Stimulated activated CD4-positive, alpha-beta T cell treated with anti-CD3 and anti-CD28 coated beads, Interleukin-15, amount 100 ng/mL, for 1 hour (primary cell): ENCODE measurements at places on chromosomes 11 and 22.

DNA sequence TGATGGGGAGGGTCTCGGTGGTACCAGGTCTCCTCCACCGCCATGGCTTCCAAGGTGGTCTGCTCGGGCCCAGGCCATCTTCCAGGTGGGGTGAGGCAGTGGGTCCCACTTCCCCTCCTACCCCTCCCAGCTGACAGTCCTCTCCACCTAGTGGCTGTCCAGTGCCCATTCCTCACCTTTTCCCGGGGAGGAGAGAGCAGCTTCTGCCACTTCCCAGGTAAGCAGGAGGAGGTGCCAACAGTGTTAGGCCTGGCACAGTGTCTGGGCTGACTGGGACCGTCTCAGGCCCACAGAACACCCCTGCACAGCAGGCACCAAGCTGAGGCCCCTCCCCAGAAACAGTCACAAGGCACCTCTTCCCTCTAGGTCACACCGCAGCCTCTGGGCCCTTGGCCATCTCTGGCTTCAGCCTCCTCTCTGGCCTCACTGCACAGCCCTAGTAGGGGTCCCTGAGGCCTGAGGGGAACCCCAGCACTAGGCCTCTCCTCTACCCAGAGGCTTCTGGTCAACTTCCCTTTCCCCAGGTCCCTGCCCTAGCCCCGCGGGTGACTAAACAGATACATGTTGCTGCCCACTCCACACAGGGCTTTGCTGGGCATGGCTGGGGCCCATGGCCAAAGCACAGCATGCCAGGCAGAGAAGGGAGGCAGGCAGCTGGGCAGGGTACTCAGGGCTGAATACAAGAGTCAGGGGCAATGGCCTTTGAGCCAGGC, 2.3 kb upstream of the ANKRD13D start:
- no peak for DNase-seq

DNA sequence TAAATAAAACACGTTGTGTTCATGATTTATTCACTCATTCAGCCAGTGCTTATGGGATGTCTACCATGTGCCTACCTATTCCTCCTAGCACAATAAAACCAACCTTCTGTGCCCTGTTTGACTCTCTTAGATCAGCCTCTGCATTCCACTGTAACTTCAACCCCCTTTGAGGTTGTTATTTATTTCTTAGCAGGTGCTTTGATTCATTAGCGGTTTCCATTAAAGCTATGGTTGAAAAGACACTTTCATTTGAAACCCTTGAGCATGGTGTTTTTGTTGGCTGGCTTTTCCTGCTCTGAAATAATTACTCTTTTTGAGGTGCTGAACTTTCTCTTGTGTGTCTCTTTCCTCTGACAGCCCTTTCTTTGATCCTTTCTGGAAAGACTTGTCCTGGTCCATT, 570.6 kb upstream of the LARGE1 start:
- DNase-seq: no peak

GRCh38 chr22:33919391-33920196, 682 bp downstream of the LARGE1 start:
- no peak for DNase-seq

DNA sequence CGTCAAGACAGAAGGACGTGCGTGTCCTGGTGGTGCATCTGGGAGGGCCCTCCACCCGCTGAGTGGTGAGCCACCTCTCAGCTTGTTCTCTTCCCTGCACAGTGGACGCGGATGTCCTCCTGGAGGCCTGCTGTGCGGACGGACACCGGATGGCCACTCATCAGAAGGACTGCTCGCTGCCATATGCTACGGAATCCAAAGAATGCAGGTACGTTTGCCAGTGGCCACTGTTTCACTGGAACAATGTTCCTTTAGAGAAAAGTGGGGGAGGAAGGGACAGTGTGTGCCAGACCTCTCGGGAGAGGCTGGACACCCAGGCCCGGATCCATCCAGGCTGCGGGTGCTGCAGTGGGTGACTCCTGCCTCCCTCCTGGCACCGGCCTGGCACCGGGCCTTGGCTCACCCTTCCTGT, 15.9 kb downstream of the FBLN1 start:
- DNase-seq: no peak

- no peak for DNase-seq
These were observed 26.2 kb downstream of the TBC1D22A start for GRCh38 chr22:46788441-46789172.

GRCh38 chr11:43735961-43736360, 55.4 kb downstream of the HSD17B12 start:
- no peak for DNase-seq

GRCh38 chr22:31891366-31892079, 52.8 kb upstream of the YWHAH start:
- DNase-seq: no peak

GRCh38 chr22:29065468-29066190, 4.0 kb upstream of the C22orf31 start:
- no peak for DNase-seq

GRCh38 chr22:39478441-39478850, 21.6 kb downstream of the MGAT3 start:
- DNase-seq: no peak

DNA sequence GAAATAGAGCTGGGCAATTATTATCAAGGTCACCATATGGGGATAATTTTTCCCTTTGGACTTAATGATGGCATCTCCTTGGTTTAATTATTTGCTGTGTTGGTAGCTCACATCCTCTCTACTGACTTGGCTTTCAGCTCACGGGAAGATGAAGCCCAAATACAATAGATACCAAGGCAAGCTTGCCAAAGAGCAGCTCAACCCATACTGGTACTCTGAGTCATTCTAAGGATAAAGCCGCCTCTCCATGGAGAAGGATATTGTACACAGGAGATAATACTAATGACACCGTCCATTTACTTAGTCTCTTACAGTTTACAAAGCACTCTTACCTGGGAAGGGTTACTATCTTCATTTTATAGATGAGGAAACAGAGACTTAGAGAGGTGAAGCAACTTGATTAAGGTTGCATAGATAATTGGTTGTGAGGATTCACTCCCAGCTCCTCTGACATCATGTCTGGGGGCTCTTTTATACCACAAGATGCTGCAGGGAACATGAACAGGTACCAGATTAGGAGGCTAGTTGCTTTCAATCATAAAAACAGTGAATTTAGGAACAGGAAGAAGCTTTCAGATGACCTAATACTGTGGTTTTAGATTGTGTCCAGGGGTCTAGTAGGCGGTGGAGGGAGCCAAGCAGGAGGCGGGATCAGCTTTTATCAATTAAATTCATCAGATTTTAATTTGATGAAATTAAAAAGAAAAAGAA, 48.3 kb upstream of the PICALM start:
- no peak for DNase-seq

- DNase-seq: no peak
These were observed 17.6 kb upstream of the TMA7B start for GRCh38 chr22:39942439-39943230.

DNA sequence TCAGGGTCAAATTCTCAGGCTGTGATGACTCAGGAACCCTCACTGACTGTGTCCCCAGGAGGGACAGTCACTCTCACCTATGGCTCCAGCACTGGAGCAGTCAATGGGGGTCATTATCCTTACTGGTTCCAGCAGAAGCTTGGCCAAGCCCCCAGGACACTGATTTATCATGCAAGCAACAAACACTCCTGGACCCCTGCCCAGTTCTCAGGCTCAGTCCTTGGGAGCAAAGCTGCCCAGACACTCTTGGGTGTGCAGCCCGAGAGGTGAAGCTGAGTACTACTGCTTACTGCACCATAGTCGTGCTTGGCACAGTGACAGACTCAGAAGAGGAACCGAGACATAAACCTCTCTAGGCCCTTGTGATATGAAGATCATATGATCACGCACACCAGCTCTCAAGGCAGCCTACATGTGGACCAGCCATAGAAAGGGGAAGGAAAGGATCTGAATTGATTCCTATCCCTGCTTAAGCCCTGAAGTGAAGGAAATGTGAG, 58.2 kb downstream of the ZNF280B start:
- no peak for DNase-seq

DNA sequence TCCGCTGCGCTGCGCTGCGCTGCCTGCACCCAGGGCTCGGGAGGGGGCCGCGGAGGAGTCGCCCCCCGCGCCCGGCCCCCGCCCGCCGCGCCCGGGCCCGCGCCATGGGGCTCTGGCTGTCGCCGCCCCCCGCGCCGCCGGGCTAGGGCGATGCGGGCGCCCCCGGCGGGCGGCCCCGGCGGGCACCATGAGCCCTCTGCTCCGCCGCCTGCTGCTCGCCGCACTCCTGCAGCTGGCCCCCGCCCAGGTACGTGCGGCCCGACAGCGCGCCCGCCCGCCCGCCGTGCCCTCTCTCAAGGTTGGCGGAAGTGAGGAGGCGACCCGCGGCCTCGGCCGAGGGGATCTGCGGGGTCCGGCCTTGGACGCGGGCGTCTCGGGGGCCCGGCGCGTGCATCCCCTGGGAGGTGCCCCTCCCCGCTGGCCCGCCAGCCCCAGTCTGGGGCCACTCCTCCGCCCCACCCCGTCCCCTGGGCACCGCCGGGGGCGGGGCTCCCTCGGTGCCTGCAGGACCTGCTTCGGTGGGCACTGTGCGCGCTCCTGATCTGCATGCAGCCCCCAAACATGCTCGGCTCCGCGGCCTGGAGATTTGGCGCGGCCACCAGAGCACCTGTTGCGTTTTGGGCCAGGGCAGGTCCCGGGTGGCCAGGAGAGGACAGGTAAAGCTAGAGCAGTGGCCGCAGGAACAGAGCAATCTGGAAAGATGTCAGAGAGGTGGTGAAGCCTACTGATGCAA, 429 bp downstream of the VEGFB start:
- no peak for DNase-seq

DNA sequence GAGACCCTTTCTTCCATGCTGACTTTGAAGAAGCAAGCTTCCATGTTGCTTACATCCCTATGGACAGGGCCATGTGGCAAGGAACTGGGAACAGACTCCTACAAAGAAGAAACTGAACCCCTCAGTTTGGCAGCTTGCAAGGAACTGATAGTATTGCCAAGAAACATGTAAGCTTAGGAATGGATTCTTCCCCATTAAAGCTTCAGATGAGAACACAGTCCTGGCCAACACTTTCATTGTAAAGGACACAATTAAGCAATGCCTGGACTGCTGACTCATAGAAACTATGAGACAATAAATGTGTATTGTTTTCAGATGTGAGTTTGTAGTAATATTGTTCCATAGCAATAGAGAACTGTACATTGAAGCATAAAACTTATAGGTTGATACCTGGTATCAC, 82.4 kb downstream of the AASDHPPT start:
- no peak for DNase-seq

DNA sequence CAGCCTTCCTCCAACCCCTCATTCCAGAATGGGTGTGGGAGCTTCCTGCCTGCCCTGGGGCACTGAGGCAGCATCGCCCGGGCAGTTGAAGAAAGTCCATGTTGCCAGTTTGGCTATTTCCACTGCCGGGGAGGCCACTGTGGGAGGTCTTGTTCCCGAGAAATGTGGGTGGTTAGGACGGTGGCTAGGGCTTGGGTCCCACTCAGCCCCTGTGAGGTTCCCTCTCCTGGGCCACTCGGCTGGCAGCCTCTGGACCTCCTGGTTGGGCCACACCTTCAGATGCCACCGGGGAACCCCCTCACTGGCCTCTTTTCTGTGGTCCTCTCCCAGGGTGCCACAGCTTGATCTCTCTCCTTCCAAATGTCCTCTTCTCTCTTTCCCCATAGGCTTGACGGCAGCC, 5.1 kb upstream of the PPP6R3 start:
- no peak for DNase-seq

GRCh38 chr11:22337596-22338485, at the start of gene SLC17A6:
TSS of gene SLC17A6 (plus strand) at chr11:22338381. CDS start at chr11:22338534, 153 bp downstream.
- no peak for DNase-seq

DNA sequence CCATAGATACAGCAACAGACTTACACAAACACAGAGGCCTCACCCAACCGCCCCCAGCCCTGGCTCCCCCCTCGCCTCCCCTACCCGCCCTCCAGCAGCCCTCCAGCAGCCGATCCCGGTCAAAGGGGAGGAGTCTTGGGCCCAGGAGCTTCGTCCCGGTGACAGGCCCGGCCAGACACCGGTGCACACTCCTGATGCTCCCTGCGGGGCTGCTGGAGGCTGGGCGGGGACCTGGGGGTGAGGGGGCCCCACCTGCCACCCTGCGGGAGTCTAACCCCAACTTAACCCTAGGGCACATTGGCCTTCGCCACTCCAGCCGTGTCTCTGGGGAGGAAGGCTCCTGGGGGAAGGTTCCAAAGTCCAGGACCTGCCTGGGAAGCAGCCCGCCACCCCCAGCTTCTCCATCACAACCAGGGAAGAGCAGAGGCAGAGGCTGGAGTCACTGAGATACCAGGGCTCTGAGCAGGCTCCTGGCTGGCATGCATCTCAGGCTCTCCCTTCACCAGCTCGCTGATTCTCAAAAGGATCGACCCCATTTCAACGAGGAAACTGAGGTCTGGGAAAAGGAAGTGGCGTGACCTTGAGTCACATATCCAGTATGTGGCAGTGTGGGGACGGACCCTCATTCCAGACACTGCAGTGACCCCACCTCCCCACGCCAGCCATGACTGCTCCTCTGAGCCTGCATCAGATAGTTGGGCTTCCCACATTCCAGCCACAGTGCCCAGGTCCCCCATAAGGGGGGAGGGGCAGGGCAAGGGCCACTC, 14.4 kb downstream of the BCL9L start:
- no peak for DNase-seq

GRCh38 chr22:26075251-26075650, 94.0 kb upstream of the SEZ6L start:
- DNase-seq: no peak

- no peak for DNase-seq
These were observed 28.1 kb downstream of the CYB5R2 start for GRCh38 chr11:7645206-7645605.

GRCh38 chr22:36913427-36914389, at the start of gene CSF2RB:
TSS of gene CSF2RB (plus strand) at chr22:36913628. CDS start at chr22:36922208, 8,580 bp downstream.
- DNase-seq: no peak

GRCh38 chr22:49269371-49269770, 558.3 kb downstream of the BRD1 start:
- DNase-seq: no peak

- no peak for DNase-seq
These were observed 86.0 kb upstream of the IZUMO1R start for GRCh38 chr11:94218372-94218771.

- DNase-seq: no peak
These were observed 35.8 kb downstream of the CSTPP1 start for GRCh38 chr11:46972343-46972742.

DNA sequence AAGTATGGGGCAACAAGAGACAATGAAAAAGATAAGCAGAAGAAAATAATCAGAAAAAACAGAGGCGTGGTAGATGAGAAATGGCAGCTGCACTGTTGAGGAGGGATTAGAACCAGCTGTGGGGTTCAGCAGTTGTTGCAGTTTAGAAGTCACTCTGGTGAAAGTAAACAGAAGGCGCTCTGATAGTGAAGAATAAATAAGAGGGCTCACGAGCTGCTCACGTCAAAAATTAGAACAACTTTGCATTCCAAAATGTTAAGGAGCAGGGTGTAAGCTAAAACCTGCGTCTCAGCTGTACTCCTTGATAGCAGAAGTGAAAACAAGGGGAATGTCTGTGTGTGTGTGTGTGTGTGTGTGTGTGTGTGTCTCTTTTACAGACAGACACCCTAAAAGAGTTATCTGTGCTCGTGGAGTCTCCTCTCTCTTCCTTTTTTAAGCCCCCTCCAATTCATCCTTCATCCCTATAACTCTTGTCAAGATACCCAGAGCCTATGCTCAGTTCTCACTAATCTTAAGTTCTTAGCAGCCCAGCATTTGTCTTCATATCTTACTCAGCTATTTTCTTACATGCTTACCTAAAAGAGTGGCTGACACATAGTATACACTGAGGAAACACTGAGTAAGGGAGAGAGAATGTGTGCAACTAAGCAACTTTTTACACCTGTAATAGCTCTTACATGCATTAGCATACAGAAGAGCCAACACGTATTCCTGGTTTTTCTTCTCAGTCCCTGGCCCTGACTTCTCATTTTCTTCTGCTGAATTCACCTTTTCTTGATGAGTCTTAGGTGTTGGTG, 8.9 kb downstream of the TTC17 start:
- DNase-seq: no peak

GRCh38 chr11:93740730-93741093, 583 bp downstream of the TAF1D start:
- peak; percentile 50 for DNase-seq
